ENCODE measurements at places on chromosomes 3 and 15. TPM values are rescaled to one million over a fixed set of nuclear protein-coding genes. Genes with fewer than 3 reads are reported as not detected.

GRCh38 chr15:64636556-64636955, 138.8 kb downstream of the RBPMS2 start:
- no peak for DNase-seq

- no peak for DNase-seq
Measured at GRCh38 chr3:111595232-111595631, at the start of gene ZBED2. ZBED2 (minus strand) TSS chr3:111595346; CDS start chr3:111594201, 1,145 bp downstream.

- DNase-seq: no peak
Measured at GRCh38 chr3:47113669-47114365, 50.1 kb downstream of the SETD2 start.

- no peak for DNase-seq
Measured at GRCh38 chr3:104578558-104578957, 788.2 kb upstream of the ALCAM start.

- no peak for DNase-seq
Measured at GRCh38 chr3:136464502-136464901, 214.4 kb downstream of the PCCB start.

GRCh38 chr3:44069276-44069675, 172.4 kb upstream of the TOPAZ1 start:
- no peak for DNase-seq

DNA sequence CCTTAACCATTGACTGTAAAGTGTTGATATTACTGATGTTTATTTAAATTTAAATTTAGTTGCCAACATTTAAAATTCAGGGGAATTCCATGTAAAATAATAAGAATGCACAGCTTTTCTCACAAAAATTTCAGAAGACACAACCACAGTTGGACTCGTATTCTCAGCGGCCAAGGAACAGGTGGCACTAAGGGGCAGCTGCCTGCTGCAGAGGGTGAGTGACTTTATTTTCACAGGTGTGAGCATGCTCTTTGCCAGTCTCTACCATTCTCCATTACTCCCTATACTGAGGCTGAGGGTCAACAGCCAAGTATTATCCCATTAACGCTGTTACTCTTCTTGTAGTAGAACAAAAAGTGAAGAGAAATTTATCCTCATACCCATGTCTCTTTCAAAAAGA, 92.1 kb upstream of the GADL1 start:
- DNase-seq: no peak

GRCh38 chr3:43692085-43692855, 1.5 kb downstream of the ABHD5 start:
- no peak for DNase-seq

DNA sequence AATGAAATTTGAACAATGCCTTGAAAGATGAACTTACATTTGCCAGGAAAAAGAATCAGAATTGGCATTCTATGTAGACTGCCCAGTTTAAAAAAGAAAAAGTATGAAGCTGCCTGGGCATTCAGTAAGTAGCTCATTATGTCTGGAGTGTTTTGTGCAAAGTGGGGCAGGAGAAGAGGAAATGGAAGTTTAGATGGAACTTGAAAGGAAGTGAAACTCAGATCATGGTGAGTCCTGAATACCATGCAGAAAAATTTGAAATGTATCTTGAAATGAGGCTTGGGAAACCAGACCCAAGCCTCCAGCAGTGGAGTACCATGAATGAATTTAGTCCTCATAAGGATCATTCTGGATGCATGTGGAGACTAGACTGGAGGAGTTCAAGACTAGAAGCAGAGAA, 4.8 kb upstream of the MORC1 start:
- DNase-seq: no peak

- no peak for DNase-seq
Measured at GRCh38 chr15:82228750-82229149, 33.8 kb downstream of the EFL1 start.

DNA sequence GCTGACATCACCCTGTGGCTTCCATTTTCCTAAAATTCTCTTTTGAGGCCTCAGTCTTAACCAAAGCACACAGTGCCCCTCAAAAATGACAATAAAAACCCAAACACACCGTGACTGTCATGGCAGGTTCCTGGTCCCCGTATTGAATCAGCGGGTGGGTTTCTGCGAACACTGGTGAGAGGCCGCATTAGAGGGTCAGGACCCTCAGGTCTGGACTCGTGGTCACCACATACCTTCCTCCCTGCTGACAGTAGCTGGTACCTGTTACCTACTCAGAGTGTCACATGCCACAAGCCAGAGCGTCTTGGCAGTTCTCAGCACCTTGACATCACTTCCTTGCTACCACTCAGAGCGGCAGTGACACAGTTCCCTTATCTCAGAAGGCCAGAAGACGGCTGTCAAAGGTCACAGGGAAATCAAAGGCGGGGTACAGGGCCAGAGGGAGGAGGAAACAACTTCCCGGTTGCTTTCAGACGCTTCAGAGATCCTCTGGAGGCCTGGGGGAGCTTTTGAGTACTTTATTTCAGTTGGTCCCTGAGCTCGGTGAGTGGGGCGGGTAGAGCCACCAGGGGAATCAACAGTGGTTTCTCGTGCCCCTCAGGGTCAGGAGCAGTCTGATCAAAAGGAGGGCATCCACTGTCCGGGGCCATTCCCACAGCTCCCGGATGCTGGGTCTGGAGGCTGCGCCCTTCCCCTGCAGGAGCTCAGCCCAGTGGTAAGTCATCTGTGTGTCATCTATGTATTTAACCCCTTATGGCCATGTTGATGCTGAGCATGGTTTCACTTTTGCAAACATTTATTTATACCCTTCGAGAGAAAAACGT, at the start of the genes CCR5AS and CCRL2:
TSS of gene CCR5AS (minus strand) at position 279 of the 824 bp plus-strand sequence.
TSS of gene CCRL2 (plus strand) at position 472 of the 824 bp plus-strand sequence. CDS start 821 bp downstream, outside the sequence.
- no peak for DNase-seq

- no peak for DNase-seq
Measured at GRCh38 chr3:70085613-70086012, 86.1 kb downstream of the SAMMSON start.

GRCh38 chr15:60843482-60843881, 364.5 kb upstream of the ICE2 start:
- no peak for DNase-seq

DNA sequence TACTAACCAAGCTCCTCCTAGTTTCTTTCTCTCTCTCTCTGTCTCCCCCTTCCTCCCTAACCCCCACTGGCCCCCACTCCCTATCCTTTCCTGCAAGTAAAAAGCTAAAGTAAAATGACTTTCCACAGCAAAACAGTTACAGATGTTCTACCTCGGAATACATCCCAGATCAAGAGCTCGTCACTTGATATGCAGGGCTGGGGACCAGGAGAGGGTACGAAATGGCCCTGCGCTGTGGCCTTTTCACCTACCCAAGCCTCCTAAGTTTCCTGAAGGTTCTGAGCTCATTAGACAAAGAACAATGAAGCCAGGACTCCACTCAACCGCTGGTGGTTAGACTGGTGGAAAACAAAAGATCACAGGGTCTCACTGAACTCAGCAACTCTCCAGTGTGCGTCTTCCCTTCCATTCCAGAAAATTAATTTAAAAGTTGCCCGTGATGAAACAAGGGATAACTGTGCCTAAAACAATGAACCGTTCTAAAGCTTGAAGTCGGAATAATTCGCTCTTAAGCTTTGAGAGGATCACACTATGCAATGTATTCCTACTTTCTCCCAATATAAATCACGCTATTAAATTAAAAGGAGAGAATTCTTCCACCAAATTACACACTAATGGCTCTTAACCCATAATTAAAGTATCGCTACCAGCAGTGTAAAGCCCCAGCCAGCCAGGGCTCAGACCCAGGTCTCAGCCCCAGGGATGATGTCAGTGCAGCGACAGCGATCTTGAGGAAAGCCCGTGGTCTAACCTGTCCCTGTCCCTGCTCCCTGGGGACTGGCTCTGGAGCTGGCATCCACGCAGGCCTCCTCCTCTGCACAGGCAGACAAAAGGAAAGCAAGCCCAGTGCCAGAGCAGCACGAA, 5.0 kb downstream of the VGLL4 start:
- DNase-seq: no peak

DNA sequence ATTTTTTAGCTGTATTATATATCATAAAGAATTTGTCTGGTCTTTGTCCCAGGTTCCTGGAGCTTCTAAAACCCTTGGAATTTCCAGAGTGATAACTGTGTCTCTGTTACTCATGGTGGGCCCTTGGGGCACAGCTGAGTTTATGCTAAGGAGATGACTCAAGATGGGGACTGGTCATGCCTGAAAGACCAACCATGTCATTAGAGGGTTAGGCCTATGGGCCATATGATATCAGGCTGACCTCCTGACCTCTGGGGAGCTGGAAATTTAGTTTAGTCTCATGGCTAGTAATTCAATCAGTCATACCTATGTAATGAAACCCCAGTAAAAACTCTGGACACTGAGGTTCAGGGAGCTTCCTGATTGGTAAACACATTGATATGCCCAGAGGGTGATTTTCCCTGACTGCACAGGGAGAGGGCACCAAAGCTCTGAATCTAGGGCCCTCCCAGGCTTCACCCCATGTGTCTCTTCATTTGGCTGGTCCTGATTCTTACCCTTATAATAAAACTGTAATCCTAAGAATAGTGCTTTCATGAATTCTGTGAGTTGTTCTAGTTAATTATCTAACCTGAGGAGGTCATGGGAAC, 69.6 kb downstream of the EEFSEC start:
- DNase-seq: no peak

The PPCDC gene
- polyA plus RNA-seq: 7.4 TPM

The BCL2A1 gene
- polyA plus RNA-seq: 0.34 TPM

The ERICH6 gene
- polyA plus RNA-seq: 0.23 TPM

The DISP2 gene
- polyA plus RNA-seq: 1.4 TPM

The CCDC9B gene
- polyA plus RNA-seq: 22.2 TPM

The ADGRG7 gene
- polyA plus RNA-seq: not detected

The ABI3BP gene
- 344 TPM for polyA plus RNA-seq

Measured in hindlimb muscle (tissue), 1 donor.